Activated naive CD4-positive, alpha-beta T cell (primary cell): ENCODE measurements at places on chromosomes 7 and 10.

DNA sequence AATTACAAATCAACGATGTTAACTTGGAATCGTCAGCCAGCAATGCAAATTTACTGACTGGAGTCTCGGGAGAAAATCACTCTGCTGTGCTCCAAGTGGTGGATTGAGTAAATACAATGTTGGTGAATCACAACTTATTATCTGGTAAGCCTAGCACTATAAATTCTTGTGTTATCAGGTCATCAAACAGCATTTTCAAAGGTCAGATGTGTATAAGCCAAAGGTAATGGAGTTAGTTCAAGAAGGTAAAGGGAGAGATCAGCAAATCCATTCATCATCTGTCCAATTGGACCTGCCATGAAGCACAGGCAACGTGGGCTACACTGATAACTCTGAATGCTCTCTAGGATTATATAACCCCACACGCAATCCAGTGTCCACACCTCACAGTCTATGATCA lies 13.9 kb downstream of the CUBN start:
- no peak for DNase-seq

GRCh38 chr7:144763291-144763690 lies 72.6 kb downstream of the TPK1 start:
- DNase-seq = no peak

GRCh38 chr7:105664816-105665525 lies 83.7 kb upstream of the EFCAB10 start:
- no peak for DNase-seq

- DNase-seq = no peak
These were observed 1.7 kb downstream of the PLEKHS1 start for GRCh38 chr10:113753020-113753692.

- no peak for DNase-seq
These were observed 761 bp upstream of the DOCK1 start for GRCh38 chr10:126904516-126904817.

GRCh38 chr7:49766966-49767365 lies 6.5 kb upstream of the VWC2 start:
- DNase-seq = no peak

DNA sequence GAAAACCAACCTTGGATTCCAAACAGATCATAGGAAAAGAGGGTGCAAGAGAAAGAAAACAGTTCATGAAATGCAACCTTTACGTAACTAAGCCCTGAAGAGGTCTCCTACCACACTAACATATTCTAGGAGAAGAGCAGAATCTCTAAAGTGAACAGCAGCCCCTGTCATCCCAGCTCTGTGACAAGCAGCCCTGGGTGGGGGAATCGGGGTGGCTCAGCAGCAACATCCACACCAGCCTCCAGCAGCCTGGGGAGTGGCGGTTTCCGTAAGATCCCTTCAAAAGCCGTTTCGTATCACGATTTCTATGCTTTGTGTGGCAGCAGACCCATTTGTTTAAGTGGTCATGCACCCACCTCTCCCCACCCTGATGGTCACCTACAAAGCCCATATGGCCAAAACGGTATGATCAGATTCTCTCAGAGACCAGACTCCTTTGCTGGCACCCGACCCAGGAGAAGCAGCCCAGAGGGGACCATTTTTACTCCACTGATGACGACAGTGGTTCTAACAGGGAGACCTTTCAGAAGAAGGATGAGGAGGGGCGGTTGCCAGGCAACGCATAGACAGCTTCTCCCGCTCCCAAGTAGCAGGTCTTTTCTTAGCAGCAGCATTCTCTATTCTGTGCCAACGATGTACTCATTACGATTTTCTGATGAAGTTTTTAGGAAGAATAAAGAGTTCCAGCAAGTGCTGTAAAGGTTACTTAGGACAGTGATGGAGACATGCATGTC lies 300.6 kb downstream of the DNAJB6 start:
- DNase-seq = no peak

GRCh38 chr7:43309706-43310022 lies 197.2 kb downstream of the HECW1 start:
- no peak for DNase-seq

- DNase-seq = no peak
These were observed 74.1 kb upstream of the PRKG1 start for GRCh38 chr10:51000164-51000563.

GRCh38 chr10:101218351-101219138 lies 10.7 kb downstream of the LBX1 start:
- DNase-seq = no peak

DNA sequence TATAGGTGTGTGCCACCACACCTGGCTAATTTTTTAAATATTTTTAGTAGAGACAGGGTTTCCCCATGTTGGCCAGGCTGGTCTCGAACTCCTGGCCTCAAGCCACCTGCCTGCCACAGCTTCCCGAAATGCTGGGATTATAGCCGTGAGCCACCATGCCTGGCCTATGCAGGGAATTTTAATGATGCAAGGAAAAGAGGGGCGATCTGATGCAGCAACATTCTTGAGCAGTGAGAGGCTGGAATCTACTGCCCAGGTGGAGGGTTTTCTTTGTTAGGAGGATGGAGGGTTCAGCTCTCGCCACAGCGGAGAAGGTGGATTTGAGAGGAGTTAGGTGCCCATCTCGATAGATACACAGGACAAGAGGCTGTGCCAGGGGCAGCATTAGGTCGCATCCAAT lies 332.3 kb downstream of the GATA3 start:
- DNase-seq = no peak

GRCh38 chr10:92241501-92241900 lies 49.4 kb downstream of the CPEB3 start:
- no peak for DNase-seq

DNA sequence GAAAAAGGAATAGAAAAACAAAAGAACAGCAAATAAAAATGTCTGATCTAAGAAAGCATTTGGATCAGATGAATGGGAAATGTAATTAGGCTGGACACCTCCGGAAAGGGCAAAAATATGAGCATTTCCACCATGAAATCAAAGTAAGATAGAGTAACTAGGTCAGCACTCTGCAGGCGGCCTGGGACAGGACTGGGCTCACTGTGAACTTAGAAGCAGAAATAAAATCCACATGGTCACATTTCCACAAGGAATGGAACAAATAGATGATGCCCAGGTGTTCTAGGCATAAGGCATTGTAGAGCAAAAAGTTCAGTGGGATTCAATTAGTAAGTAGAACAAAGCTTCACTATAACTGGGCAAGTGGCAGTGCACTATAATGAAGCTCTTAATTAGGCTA lies 209.9 kb upstream of the ETV1 start:
- DNase-seq = no peak

DNA sequence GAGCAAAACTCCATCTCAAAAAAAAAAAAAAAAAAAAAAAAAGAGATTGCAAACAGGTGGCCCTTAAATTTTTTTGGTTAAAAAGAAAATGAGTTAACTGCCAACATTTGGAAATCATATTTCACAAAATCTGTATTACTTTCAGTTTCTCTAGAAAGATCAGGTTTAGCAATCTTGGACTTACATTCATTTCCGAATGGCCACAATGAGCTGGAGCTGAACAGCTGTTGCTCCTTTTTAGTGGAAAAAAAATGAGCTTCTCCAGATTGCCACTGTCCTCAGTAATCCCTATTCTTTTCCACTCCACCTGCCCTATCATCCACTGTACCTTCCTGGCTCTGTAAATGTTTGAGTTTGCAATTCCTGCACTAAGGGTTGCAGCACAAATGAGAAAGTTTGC lies 43.6 kb downstream of the RAB11FIP2 start:
- DNase-seq = no peak

- DNase-seq = no peak
These were observed 84.1 kb downstream of the MALSU1 start for GRCh38 chr7:23383225-23383624.

DNA sequence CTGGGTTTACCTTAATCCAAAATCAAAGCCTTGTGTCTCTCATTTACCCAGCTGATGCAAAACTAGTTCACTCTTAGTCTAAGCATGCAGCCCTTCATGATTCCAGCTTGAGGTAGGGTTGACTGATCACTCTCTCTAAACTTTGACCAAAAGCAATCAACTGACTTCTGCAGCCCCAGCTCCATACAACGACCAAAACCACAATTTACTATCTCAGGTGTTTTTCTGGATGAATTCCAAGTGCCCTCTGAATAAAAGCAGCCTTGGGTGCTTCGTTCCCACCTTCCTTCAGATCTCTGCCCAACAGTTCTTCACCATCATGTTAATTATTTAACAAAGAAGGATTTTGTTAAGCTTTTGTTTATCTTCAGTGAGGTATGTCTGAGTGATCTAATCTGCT lies 62.6 kb downstream of the CCDC6 start:
- DNase-seq = no peak

DNA sequence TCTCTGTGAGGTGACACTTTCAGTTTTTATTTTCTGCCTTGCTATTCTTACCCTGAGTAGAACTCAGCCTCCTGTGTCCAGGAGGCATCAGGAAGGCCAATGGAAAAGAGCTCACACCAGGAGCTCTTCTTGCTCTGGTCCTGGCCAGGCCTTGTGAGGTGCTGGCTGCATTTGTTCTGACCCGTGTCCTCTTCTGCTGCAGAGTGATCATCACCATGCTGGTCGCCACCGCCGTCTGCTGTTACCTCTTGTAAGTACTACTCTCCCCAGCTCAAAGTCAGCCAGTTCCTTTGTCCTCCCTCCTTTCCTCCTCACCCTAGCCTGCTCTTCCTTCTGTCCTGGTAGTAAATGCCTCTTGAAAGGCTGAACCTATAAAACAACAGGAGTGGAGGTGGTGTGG lies 1.6 kb downstream of the ATP6V0E2 start:
- DNase-seq = no peak

DNA sequence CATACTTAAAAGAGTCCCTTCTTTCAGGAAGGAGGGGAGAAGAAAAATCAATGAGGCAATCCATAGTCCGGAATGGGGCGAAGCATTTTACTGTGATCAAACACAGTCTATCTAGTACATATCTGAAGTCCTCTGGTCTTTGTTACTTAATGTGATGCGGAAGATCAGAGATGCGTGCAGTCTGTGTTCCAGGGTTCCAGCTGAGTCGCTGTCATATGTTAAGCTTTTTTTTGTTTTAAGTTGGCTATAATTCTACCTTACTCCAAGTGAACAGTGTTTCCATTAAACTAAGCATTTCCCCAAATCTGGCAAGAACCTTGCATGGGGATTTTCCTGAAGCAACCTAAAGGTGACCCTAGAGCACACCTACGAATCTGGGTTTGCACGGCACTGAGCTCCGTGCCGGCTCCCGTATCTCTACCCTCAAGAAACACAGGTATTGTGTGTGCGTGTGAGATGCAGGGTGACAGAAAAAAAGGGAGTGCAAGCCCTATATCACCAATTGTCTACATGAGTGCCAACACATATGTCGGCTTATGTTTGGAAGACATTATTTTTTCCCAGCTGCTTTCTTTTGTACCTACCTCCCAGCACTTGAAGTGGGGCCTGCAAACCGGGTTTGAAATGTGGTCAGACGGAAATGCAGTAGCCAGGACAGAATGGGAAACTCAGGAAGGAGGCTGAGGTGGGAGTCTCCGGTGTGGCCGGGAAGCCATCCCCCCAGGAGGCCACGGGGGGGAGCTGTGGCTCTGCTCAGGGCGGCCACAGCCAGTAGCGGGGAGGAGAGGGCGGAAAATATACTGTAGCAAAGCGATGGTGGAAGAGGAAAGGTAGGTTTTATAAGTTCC lies 435.8 kb upstream of the MGMT start:
- no peak for DNase-seq

- DNase-seq = no peak
These were observed 2.7 kb downstream of the PRSS37 start for GRCh38 chr7:141838581-141838980.

GRCh38 chr7:129367700-129368388 lies 66.4 kb upstream of the STRIP2 start:
- peak; percentile 53 for DNase-seq

DNA sequence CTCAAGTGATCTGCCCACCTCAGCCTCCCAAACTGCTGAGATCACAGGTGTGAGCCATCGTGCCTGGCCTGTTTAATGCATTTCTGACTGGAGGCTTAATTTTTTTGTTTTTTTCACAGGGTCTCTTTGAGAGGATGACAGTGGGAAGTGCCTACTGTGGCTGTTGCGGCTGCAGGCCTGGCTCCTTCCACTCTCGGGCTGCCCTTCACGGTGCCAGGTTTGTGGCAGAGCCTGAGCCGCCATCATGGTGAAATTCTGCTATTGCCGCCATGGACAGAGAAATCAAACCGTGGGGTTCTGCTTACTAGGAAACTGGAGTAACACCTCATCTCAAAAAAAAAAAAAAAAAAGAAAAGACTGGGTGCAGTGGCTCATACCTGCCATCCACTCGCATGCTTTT lies 142.7 kb downstream of the CAMK1D start:
- no peak for DNase-seq

DNA sequence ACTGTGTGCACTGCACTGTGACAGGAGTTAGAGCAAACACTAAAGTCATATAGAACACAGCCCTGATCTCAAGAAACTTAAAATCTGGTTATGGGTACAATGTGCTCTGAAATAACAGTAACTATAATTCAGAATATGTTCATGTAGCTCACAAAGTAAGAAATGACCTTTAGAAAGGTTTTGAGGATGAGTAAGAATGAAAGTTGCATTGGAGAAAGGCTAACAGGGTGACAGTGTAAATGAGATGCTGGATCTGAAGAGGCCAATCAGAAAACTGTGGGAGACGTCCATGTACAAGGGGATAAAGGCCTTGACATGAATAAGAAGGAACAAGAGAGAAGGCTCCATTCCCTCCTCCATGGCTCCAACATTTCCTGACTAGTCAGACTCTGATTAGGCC lies 124.7 kb downstream of the GRM3 start:
- no peak for DNase-seq

DNA sequence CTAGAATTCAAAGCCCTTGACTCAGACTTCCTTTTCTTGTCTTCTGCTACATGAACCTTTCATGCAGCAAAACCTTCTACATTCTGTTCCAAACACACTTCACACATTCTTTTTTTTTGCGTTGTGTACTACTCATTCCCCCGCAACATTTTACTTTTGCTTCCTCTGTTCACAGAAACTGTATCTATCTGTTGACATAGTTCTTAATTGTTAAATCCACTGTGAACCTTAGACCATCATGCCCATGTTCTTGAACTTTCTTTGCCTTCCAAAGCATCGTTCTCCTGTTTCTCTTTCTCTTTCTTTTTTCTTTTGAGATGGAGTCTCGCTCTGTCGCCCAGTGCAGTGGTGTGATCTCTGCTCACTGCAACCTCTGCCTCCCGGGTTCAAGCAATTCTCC lies 14.2 kb downstream of the CCSER2 start:
- no peak for DNase-seq

GRCh38 chr7:106520962-106521514 lies 139.9 kb downstream of the CCDC71L start:
- DNase-seq = no peak

- no peak for DNase-seq
These were observed 54.3 kb downstream of the SLC29A4 start for GRCh38 chr7:5337047-5337446.

DNA sequence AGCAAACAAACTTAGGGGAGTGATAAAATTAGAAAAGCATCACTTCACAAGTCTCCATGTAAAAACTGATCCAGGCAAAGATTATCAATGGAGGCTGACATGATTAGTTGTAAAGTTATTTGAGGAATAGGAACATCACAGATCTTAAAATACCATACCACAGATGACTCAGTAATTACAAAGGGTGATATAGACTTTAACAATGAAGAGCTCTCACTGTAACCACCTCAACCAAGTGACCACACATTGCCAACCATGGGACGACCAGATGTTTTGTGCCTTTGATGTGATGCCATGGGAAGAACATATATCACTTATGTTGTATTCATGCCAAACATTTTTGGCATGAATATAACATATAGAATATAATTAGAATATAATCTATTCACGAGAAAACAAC lies 11.7 kb downstream of the AASS start:
- DNase-seq = no peak

- DNase-seq = no peak
These were observed 43.3 kb downstream of the LYZL1 start for GRCh38 chr10:29332061-29332760.

GRCh38 chr7:22482503-22482902 lies 17.5 kb downstream of the STEAP1B start:
- no peak for DNase-seq
